Stimulated activated CD4-positive, alpha-beta T cell treated with anti-CD3 and anti-CD28 coated beads, Interleukin-4, amount 100 ng/mL, for 1 hour (primary cell): ENCODE measurements at places on chromosomes 12 and 14.
A peak's percentile ranks its signal among the peaks of the same experiment; 100 is the strongest.

DNA sequence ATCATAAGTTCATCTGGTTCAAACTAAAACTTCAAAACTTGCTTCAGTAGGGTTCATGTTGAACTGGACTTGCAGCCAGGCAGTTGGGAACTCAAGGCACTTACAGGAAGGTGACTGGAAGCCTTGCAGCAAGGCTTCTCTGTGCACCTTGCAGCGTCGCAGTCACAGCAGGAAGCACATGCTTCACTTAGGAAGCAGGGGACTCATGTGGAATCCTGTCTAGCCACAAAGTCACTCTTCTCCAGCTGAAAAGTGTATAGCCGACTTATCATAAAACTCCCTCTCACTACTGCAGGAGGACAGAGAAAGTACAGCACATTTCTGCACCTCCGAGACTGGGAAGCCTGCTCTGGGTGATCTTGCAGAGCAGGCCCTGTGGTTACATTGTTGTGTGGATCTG, 114.0 kb upstream of the PRB2 start:
- DNase-seq = no peak

- DNase-seq = no peak
Measured at GRCh38 chr12:116697716-116698115, 40.2 kb downstream of the SPRING1 start.

- DNase-seq = no peak
Measured at GRCh38 chr12:29365091-29365490, 15.9 kb downstream of the ERGIC2 start.

GRCh38 chr12:57553343-57554202, 3.7 kb downstream of the KIF5A start:
- no peak for DNase-seq

GRCh38 chr12:12764824-12765223, 20.6 kb upstream of the APOLD1 start:
- no peak for DNase-seq

GRCh38 chr14:102717276-102717675, 60.0 kb upstream of the TRAF3 start:
- DNase-seq = no peak

DNA sequence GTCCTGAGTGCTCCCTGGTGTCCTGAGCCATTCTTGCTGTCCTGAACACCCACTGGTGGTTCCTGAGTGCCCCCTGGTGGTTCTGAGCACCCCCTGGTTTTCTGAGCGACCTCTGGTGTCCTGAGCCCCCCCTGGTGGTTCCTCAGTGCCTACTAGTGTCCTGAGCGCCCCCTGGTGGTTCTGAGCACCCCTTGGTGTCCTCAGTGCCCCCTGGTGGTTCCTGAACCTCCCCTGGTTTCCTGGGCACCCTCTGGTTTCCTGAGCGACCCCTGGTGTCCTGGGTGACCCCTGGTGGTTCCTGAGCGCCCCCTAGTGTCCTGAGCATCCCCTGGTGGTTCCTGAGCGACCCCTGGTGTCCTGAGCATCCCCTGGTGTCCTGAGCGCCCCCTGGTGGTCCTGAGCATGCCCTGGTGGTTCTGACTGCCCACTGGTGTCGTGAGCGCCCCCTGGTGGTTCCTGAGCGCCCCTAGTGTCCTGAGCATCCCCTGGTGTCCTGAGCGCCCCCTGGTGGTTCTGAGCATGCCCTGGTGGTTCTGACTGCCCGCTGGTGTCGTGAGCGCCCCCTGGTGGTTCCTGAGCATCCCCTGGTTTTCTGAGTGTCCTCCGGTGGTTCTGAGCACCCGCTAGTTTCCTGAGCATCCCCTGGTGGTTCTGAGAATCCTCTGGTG, 473.1 kb downstream of the TMEM121 start:
- peak; percentile 69 for DNase-seq

DNA sequence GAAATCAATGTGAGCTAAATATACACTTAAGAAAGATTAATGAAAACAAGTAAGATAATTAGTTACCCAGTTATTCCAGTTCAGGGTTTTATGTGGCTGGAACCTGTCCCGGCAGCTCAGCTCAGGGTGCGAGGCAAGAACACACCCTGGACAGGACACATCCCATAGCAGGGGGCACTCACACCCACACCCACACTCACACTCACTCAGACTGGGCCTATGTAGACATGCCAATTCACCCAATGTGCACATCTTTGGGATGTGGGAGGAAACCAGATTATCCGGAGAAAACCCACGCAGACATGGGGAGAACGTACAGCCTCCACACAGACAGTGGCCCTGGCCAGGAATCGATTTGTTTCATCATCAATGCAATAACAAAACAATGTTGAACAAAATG, 66.0 kb upstream of the TMCC3 start:
- no peak for DNase-seq

GRCh38 chr12:28974166-28974565, 174.9 kb upstream of the FAR2 start:
- no peak for DNase-seq

DNA sequence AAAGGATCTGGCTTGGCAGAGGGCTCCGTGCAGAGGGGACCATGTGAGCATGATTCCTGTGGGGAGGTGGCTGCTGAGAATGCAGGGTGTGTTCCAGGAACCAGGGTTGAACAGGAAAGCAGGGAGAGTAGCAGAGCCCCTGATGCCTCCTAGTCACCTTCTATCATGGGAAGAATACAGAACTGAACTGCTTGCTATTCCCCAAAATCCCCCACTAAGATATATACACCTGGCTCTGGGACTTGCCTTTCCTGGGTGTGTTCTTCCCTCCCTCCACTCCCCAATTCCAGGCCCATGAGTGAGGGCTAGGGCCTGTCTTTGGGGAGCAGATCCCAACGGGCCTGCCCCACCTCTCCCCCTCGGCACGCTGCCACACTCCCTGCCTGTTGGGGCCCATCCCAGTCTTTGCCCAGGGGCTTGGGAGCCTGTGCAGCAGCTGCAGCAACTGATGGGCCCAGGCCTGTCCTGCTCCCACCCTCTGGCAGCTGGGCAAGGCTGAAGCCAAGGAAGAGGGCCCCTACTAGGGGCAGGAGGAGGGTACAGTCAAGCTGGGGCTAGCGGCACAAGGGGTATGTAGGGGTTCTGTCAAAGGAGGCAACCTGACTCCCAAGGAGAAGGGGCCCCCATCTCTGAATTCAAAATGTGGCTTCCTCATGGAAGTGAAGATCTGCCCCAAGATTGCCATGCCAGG, 3.2 kb downstream of the AJUBA start:
- no peak for DNase-seq

DNA sequence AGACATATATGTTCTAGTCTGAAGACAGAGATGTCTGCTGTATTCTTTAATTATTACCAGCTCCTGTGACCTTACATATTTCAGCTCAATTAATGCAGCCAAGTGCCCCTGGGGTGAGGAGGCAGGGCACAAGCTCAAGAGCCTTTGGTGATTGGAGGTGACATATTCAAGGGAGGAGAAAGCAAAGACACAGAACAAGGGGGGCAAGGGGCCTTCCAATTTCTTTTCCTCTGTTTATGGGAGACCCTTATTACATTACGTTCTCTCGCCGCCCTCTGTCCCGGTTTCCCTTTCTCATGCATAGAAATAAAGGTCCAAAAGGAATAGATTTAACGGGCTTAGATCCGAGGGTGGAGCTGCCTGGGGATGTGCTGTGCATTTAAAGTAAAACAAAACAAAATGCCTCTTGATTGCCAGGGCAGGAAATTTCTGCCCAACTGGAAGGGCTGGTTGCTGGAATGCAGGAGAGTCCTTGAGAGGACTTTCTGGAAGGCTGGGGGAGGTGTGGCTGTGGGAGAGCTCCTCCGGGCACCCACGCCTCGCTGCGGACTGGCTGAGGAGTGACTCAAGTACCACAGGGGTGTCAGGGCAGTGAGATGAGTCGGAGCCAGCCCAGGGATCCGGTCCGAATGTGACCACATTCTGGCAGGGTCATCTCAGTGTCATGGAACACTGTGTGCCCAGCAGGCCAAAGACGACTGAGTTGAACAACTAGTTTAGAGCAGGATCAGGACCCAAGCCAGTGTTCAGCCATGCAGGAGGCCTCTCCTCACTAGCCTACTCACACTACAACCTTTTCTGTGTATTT, 32.1 kb upstream of the GSG1 start:
- no peak for DNase-seq

- no peak for DNase-seq
Measured at GRCh38 chr12:109139791-109140190, 23.4 kb downstream of the ACACB start.

- no peak for DNase-seq
Measured at GRCh38 chr14:38207377-38207735, 348 bp upstream of the SSTR1 start.

GRCh38 chr14:60487211-60487610, 1.3 kb upstream of the C14orf39 start:
- no peak for DNase-seq

DNA sequence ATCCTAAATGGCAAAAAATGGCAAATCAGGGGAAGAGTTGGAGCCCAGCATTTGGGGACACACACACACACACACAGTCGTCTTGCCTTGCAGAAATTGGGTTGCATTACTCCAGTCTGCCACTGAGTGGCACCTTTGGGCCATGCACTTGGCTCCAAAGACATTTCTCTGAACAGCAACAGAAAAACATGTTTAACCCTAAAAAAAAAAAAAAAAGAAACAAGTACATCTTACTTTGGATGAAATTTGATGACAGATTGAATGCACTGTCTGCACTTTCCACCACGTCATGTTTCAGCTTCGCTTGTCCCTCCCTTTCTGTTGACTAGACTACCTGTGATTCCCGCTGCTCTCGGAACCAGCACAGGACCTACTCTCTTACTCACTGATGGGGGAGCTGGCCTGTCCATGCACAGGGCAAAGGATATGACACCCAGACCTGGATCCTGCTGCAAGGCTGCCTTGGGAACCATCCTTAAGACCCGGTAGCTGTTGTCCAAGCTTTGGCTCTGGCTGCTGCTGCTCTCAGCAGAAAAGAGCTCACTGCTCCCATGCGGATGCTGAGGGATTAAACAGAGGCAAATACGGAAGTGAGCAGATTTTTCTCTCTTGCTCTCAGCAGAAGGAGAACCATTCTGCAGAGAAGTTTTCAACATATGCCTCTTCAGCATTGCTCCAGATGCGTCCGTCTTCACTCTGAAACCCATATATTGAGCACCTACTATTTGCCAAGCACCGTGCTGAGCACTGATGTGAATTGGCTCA, 376.8 kb downstream of the DPF3 start:
- peak; percentile 70 for DNase-seq

DNA sequence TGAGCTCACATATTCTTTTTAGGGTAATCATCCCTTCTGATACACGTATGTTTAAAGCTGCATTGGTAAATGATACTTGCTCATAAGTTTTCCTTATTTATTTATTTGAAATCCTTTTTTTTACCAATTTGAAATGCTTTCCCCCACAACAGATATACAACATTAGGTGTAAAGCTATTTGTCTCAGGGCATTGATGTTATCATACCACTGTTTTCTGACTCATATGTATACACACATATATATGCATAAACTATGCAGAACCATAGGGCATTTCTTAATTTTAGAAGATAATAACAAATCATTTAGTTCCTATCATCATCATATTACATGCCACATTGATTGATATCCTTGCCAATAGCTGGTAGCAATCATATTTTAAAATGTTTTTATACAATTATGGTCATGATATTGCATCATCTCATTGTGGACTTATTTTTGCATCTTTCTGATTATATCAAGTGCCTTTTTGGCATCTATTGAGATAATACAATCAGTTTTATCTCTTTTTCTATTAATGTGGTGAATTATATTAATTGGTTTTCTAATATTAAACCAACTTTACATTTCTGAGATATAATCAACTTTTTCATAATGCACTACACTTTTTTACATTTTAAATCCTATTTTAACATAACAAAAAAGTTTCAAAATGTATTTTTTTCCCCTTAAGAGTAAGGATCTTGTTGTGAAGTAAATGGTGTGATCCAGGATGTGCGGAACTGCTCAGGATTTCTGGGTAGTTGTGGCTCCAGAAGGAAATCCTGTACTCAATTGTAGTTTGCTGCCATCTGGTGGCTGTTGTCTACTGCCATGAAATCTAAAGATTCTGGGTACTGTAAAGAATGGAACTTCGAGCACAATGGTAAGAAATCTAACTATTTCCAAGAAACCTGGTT, 16.7 kb downstream of the OR9K2 start:
- peak; percentile 23 for DNase-seq

GRCh38 chr12:46671102-46671501, 154.7 kb downstream of the SLC38A4 start:
- no peak for DNase-seq

GRCh38 chr12:11941606-11942337, 129.0 kb upstream of the BCL2L14 start:
- no peak for DNase-seq

DNA sequence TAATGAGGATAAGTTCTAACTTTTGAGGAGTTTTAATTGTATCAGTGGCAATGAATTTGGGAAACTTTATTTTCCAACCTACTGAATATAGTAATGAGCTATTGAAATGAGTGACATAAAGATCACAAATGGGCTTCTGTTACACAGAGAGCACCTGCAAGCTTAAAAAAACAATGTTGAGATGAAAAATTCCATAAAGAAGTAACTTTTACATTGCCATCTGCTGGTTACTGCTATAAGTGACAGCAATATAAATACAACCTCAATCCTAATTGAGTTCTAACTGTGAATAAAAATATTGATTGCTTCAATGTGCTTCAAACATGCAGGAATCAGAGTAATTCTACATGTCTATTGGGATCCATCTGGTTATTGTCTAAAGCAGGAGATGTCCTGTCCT, 14.2 kb downstream of the WIF1 start:
- no peak for DNase-seq

- DNase-seq = no peak
Measured at GRCh38 chr14:22243971-22244581, 344.9 kb downstream of the DAD1 start.
